ENCODE measurements at places on chromosomes 12 and 14. TPM values are rescaled to one million over a fixed set of nuclear protein-coding genes. Genes with fewer than 3 reads are reported as not detected.

DNA sequence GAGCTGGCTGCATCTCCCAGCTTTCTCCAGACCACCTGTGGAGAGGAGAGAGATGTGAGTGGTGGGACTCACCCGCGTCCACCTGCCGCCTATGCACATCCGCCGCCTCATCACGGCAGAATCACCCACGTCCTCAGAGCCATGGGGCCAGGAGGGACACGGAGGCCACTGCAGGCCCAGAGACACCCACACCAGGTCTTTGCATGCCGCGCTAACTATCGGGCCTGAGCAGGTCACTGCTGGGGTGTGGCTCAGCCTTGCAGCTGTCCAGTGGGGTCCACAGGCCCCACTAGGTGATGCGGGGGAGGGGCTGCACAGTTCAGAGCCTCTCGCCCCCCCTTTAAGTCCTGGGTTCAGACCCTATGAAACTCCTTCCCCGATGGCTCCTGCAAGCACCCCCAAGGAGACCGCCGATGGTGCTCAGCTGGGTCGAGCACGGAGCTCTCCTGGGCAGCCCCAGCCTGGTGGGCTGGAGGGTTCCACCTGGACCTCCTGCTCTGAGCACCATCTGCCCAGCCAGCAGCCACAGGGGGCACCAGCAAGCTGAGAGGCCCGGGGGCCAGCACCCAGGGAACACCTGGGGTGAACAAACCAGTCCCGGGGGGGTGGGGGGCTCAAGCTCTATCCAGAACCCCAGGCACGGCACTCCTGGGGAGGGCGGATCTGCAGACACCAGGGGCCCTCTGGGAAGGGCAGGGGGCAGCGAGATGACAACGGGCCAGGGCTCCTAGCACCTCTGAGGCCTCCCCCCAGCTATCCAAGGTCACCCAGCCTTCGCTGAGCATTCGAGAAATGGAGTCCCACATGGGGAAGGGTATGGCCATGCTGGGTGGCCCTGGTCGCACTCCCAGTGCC is 34.3 kb downstream of the CCNK start:
- no peak for DNase-seq

DNA sequence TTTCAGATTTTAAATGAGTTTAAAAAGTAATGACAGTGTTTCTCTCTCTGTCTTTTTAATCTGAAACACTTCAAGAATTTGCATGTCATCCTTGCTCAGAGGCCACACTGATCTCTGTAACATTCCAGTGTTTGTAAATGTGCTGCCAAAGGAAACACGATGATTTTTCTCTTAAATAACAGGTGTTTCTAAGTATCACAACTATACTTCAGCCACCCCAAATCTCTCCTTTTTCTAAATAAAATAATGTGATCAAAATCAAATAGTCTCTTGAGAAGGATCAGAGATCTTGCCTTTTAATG is 3.3 kb upstream of the GALC start:
- DNase-seq = no peak

DNA sequence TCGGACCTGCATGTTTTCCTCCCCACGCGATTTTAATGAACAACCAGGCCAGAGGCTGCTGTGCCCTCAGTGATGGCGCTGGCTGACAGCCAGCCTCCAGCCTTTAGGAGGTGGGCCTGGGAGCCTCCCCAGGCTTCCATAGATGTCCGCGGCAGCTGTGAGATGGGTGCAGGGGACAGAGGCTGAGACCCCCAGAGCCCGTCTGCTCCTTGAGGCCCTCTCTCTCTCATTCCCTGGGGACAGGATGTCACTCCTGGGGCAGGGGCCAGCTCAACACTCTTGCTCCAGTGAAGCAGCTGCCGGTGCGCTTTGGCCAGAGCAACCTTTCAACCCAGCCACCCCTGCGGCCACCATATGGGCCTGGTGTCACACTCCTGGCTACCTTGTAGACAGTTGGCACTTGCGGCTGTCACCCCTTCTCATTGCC is 24.8 kb downstream of the MVK start:
- no peak for DNase-seq

- DNase-seq = no peak
These were observed 16.2 kb upstream of the VSX2 start for GRCh38 chr14:74223016-74223415.

DNA sequence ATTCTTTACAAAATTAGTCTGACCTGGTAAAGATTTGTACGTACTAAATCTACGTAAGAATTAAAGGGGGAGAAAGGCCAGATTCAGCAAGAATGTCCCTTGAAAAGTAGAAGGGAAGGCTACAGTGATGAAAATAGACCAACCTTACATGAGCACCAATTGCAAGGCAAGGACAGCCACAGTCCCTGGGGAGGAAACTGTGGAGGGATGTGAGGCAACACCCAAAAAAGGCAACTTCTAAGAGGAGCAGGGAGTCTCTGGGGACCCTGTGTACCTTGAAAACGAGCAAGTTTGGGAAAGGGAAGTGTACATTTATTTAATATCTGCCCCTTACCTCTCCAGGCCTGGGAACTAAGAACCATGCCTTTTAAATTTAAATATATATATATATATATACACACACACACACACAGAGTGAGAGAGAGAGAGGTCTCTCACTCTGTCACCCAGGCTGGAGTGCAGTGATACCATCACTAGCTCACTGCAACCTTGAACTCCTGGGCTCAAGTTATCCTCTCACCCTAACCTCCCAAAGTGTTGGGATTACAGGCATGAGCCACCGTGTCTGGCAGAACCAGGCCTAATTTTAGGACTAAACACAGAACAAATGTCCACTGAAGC is 56.4 kb downstream of the TMCC3 start:
- no peak for DNase-seq

DNA sequence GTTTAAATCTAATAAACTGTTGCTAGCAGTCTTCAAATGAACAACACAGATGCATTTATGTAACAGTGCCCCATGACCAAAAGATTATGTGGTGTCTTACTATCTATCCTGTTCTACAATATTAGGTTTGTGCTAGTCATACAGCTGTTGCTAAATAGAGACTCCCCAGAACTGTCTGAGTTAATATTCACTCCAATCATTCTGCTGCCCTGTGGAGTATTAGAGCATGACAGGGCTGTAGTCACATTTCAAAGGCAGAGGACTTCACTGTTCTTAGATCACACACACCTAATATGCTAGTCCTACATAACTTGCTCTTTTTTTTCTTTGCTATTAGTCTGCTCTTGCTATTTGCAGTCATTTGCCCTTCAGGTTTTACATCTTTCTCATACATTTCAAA is 157.6 kb upstream of the MDGA2 start:
- DNase-seq = no peak

DNA sequence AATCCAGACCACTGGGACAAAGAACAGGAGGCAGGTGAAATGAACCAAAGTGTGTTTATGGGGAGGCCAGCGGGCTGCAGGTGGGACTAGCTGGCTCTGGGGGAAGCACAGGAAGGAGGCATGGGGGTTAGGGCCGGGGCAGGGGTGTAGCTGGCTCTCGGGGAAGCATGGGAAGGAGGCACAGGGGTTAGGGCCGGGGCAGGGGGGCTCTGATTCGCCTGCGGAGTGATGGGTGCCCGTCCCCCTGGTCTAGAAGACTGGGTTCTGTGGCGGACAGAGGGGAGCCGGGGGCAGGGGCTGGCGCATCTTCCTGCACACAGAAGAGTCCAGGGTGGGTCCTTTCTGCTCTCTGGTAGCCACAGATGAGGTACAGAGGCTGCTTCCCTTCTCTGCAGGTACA is 310.3 kb downstream of the TMEM121 start:
- no peak for DNase-seq

GRCh38 chr12:8566525-8566924 is 25.8 kb upstream of the CLEC4E start:
- DNase-seq = no peak

GRCh38 chr14:68682166-68683103 is 110.4 kb downstream of the ZFP36L1 start:
- peak; percentile 97 for DNase-seq

DNA sequence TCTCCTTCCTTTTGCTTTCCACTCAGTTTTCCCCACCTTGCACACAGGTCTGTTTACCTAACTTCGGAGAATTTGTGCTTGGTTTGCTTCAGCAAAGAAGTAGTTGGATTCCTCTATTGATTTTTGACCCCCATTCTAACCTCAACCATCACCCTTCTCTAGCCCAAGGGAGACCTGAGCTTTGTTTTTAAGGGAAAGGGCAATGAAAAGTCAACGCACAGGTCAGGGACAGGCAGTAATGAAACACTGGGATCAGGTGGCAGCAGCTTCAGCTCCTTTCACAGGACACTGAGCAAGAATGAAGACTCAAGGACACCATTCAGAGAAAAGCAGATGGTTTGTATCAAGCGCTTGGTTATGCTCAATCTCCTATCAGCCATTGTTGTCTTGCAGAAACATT is 46.9 kb upstream of the KRR1 start:
- DNase-seq = no peak

DNA sequence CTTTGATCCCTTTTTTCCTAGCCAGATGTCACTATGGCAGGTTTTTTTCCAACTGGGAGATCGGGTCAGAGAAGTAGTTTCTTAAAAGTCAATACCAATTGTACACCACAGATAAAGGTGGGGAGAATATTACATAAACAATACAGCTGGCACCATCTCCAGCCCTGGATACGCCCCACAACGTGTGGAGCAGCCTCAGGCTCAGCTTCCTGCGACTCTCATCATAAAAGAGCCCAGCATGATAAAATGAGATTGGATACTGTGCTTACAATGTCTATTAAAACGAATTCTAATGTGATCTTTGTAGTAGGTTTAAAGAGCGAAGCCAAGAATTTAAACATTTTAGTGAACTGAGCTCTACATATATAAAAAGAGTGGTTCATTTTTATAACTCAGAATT is 21.5 kb downstream of the EFCAB11 start:
- DNase-seq = no peak

DNA sequence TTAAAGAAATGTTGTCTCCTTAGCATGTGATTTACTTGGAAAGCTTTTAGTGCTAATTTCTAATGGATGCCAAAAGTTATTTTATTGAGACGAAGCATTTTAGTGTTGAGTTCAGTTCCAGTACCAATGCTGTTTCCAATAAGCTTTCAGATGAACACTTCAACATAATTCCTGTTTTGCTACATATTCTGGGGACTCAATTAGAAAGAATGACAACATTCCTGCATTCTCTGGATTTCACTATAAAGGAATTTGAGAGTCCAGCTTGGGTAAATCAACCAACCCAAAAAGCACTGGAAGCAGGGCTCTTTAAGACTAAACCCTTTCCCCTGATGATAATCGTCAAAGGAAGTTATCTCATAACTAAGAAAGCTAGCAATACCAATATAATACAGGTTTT is 353.0 kb upstream of the TMTC1 start:
- no peak for DNase-seq

GRCh38 chr12:30824311-30824710 is 69.6 kb upstream of the CAPRIN2 start:
- no peak for DNase-seq

DNA sequence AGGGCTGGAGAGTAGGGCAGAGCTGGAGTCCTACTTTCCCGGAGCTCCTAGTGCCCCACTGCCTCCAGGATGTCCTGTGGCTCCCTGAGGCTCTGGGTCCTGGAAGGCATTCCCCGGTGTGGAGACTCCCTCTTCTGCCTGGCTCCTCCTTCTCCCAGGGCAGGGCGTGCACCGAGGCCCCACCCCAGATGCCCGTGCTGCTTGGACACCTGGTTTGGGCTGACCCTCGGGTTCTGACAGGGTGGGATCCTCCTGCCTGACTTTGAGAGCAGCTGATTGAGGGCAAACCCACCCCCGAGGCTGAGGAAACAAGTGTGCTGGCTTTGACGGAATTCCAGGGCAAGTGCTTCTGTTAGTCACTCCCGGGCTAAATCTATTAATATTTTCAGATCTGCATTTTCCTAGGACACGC is 15.4 kb downstream of the TEAD4 start:
- DNase-seq = no peak

DNA sequence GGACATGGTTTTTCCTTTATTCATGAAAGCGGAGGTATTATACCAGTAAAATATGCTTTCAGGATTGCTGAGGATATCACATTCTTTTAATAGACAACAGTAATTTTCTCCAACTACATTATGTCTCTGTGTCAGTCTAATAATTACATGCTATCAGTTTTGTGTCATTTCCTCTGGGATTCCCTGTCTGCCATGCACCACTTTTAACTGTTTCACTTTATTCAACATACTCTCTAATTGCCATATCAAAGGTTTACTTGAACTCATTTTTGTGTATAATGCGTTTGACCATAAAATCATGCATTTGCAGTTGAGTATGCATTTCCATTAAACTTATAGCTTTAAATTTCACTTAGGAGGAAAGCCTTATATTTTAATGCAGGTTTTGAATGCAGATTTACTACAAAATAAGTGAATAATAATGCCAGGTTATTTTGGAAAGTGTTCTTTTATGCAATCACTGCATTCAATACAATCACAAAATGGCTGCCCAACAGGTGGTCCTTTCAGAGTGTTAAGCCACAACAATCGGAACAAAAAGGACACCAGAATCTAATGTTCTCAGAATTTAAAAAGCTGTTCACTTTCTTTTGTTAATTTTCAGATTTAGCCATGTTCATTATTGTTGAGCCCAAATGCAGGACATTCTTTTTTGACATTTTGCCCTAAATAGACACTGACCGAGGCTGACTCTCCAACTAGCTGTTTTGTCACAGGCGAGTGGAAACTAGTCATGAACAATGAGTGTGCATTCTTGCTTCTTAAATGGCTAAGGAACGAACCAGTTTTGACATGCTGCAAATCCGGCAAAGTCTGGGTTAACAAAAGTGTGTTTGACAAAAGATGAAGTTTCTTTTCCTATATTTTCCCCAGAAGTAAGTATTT is 40.9 kb downstream of the MBIP start:
- no peak for DNase-seq

DNA sequence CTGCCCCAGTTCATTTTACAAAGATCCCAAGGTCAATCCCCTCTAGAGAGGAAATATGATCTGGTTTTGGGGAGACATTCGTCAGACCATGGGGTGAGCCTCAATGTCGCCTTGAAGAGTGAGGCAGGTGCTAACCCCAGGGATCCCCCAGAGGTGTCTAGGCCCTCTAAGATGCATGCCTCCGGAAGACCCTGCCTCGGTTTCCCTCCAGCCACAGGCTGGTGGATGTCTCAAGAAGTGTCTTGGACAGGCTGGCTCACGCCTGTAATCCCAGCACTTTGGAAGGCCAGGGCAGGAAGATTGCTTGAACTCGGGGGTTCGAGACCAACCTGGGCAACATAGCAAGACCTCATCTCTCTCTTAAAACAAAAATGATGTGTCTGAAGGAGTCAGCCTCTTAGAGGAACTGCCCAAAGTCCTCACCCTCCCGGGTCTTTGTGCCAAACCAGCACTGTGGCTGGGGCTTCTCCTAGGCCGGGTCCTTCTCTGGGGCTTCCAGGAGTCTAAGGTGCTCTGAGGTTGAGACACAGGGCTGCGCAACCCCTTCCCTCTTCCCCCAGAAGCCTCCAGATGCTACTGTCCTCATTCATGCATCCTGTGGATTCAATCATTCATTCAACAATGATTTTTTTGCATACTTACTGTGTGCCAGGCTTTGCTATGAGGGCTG is 24.7 kb upstream of the BEGAIN start:
- no peak for DNase-seq

- DNase-seq = no peak
These were observed 56.9 kb downstream of the CHST11 start for GRCh38 chr12:104513681-104514080.

TMED10 gene
- total RNA-seq = 201 TPM

DTX1 gene
- total RNA-seq = not detected

KLHDC2 gene
- 58.5 TPM for total RNA-seq

FAIM2 gene
- total RNA-seq = 0.98 TPM

SPIC gene
- total RNA-seq = not detected

BEGAIN gene
- not detected for total RNA-seq

RNASE3 gene
- total RNA-seq = not detected

OTOGL gene
- total RNA-seq = 0.20 TPM

GPRC5D gene
- total RNA-seq = not detected

PTPN6 gene
- not detected for total RNA-seq

RFX4 gene
- not detected for total RNA-seq

DIO2 gene
- total RNA-seq = 0.12 TPM

FOXN4 gene
- total RNA-seq = not detected
